Activated CD4-positive, alpha-beta T cell treated with anti-CD3 and anti-CD28 coated beads, Interleukin-2, amount 50 U/mL, for 16 hours (primary cell): ENCODE measurements at places on chromosomes 7 and 10.
A peak's percentile ranks its signal among the peaks of the same experiment; 100 is the strongest.

DNA sequence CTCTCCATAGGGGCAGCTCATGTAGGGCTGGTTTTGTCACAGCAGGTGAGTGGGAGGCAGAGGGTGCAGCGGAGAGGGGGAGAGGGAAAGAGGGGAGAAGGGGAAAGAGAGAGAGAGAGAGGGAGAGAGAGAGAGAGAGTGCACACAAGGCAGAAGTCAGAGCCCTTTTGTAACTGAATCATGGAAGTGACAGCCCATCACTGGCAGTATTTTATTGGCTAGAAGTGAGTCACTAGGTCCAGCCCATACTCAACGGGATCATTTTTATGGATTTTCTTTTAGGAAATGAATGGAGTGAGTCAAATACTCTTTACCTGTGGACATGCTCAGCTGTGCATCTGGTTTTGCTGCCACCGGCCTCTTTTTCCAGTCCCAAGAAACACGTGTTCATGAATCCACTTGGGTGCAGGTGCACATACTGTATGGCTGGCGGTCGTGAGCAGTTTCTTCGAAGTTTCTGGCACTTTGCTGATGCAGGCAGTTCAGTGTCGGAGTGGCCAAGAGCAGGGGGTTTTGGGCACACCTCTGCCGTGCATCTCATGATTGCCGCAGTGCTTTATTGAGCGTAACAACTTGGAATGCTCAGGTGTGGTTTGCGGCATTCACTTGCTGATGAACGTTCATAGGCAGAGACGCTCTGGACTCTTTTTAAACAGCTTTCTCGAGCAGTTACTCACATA is 40.3 kb downstream of the DOCK1 start:
- no peak for DNase-seq

DNA sequence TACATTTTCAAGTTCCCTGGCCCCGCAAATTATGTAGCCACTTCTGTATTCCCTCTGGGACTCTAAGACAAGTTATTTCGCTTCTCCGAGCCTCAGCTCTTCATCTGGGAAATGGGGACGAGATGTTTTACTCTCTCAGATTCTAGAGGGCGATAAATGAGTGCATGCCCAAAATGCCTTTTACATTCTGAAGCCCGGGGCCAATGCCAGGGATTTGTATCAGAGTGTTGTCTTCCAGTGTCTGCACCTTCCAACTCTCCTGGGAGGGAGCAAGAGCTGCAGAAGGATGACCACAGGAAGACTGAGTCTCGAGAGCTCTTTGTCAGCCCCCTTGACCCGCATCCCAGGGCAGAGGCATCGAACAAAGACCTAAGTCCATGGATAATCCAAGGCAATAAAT is 39.9 kb downstream of the BUB3 start:
- DNase-seq = no peak

- DNase-seq = no peak
These were observed 1077.1 kb downstream of the TYW1 start for GRCh38 chr7:68073701-68074100.

GRCh38 chr10:91298224-91298871 is 77.9 kb downstream of the PCGF5 start:
- peak; percentile 81 for DNase-seq

GRCh38 chr10:91924212-91925021 is 847 bp downstream of the BTAF1 start:
- DNase-seq = no peak

- DNase-seq = no peak
These were observed 5.9 kb upstream of the INSIG1 start for GRCh38 chr7:155291729-155292128.

GRCh38 chr10:131018886-131019500 is 292.5 kb downstream of the TCERG1L start:
- DNase-seq = no peak

GRCh38 chr7:78402096-78402495 is 603.5 kb downstream of the PHTF2 start:
- no peak for DNase-seq

DNA sequence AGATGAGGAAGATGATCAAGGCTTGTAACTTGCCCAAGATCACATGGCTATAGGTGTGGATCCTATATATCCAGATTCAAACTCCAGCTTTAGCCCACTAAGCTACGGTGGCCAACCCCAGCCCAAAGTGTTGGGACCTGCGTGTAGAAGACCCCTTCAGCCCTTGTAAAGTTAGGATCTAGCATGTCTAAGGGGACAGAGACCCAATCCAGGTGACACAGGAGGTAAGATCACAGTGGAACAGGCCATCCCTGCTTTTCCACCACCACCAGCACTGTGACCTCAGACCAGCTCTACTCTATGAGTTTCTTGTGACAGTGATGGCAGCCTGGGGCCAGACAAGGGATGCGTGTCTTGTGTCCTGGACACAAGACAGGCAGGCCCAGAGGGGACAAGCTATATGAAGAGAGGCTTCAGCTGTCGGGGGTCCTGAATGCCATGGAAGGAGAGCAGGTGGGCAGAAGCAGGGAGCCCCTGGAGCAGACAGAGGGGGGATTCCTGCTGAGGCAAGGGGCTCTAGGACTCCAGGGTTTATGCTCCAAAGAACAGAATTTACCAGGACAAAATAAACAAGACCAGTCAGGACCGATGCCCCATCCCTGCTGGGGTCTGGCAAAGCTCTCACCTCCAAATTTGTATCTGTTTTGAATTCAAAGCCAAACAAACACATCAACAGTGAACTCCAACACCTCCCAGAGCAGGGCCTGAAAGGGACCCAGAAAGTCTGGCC is 10.4 kb downstream of the GPRIN2 start:
- no peak for DNase-seq

DNA sequence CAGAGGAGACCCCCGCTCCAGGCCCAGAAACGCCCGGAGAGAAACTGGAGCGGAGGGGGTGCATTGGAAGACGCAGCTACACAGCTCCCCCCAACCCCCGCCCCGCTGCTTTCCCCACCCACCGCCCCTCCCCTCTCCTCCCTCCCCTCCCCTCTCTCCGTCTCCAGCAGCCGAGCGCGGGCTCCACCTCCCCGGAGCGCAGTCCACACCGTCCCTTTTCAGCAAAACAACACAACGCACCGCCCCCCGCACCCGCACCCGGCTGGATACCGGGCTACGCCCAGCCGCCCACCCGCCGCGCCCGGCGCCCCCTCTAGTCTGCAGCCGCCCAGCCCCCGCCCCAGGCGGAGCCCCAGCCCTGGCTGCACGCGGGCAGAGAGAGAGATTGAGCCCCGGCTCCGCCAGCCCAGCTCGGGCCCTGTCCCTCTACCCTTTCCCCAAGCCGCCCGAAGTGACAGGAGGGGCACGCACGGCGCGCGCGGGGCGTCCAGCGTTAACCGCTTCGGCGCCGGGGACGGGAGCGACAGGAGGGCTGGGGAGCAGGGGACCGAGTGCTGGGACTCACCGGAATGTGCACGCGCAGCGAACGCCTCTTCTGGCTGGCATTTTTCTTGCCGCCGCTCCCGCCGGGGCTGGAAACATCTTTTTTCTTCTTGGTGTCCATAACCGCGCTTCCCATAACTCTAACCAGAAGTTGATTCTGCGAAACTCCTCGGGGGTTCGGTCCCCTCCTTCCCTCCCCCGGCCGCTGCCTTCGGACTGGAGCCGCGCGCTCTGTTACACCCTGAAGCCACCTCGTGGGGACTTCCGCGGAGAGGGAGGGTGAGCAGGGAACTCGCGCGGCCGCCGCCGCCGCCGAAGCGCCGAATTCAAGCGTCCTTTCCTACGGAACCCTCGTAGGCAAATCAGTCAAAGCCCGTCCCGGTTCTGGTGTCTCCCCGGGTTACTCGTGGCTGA is 695 bp downstream of the PRKAG2 start:
- peak; percentile 56 for DNase-seq

- DNase-seq = no peak
These were observed 33.7 kb downstream of the RAB18 start for GRCh38 chr10:27537787-27538186.

DNA sequence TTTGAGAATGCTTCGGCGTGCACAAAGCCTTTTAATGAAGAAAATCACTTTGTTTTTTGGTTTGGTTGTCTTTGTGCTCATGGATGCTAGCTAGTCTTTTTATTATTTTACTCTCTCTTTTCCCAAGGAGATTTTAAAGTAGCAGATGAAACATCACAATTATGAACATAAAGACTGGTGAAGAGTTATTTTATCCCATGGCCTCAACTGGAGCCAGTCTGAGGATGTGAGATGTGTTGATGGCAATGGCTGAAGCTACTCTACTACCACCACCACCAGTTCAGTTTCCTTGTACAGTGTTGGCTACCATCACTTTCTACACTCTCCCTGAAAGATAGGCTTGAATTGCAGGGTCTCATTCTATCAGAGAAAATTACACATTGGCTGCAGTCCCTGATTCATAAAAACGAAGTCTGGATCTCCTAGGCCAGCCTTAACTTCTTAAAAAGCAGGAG is 494 bp upstream of the HERC4 start:
- no peak for DNase-seq

DNA sequence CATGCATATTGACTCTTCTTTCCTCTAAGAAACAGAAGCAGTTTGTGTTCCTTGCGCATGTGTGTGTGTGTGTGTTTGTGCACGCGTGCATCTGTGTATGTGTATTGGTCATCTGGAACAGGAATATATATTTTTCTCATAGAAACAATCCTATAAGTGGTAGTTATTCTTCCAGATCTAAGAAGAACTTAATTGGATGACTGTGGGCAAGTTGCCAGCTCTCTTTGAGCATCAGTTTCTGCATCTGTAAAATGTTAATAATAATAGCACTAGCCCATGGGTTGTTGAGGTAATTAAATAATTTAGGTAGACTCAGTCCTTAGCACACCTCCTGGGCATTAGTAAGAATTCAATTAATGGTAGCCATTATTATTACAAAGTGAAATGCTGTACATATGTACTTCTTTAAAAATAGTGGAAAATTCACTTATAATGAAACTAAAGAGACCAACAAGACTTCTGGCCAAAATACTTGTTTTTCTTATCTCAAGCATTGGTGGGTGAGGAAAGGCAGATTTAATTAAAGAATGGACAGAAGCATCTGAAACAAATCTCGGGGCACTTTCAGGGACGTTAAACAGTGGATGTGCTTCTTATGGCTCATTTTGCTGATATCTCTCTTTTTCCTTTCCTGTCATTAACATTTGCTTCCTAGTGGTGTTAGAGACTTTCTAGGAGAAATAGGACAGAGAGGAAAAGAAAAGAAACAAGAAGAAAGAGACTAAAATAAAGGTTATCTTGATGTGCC is 124.9 kb upstream of the HABP2 start:
- DNase-seq = no peak

DNA sequence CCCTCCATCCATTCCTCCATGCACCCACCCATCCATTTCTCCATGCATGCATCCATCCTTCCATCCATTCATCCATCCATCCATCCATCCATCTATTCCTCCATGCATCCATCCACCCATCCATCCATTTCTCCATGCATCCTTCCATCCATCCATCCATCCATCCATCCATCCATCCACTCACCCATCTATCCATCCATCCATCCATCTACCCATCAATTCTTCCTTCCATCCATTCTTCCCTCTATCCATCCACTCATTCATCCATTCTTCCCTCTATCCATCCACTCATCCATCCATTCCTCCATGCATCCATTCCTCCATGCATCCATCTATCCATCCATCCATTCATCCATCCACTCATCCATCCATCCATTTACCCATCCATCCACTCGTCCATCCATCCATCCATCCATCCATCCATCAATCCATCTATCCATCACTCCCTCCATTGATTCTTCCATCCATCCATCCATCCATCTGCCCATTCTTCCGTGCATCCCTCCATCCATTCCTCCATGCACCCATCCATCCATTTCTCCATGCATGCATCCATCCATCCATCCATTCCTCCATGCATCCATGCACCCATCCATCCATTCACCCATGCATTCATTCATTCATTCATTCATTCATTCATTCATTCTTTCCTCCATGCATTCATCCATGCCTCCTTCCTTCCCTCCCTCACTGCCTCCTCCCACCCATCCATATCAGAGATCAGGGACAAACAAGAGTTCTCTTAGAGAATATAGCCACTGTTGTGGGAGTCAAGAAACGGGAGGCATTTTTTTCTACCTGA is 22.2 kb downstream of the ELN start:
- DNase-seq = no peak

- DNase-seq = no peak
These were observed 10.4 kb downstream of the NXPH1 start for GRCh38 chr7:8443576-8444467.

- no peak for DNase-seq
These were observed 87.5 kb downstream of the ADK start for GRCh38 chr10:74238516-74238915.

GRCh38 chr10:102965311-102965851 is 47.3 kb downstream of the CNNM2 start:
- DNase-seq = no peak

DNA sequence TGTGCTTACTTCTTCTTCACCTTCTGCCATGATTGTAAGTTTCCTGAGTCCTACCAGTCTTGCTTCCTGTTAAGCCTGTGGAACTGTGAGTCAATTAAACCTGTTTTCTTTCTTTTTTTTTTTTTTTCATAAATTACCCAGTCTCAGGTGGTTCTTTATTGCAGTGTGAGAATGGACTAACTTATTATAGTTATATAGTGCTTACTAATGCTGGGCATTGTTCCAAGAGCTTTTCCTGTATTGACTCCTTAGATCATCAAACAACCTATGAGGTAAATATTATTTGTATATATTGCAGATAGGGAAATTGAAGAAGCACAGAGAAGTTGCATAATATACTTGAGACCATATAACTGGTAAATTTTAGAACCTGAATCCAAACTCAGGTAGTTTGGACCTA is 98.1 kb downstream of the MBL2 start:
- no peak for DNase-seq

DNA sequence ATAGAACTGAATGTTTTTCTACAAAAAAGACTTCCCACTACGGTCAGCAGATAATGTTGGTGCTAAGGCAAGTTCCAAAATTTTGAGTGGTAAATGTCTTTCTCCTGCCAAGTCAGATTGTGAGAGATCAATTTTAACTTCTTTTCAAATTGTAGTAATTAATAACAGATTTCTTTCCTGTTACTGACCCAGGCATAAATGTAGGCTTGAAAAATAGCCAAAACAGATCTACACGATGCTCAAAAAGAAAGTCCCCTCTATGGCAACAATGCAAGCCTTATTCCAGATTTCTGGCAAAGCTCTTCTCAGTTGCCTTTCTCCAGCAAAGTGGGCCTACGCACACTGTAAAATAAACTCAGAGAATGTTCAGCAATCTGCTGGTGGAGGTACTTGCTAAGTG is 641.0 kb upstream of the NRP1 start:
- DNase-seq = no peak

- no peak for DNase-seq
These were observed 36.2 kb downstream of the NOLC1 start for GRCh38 chr10:102188298-102188940.

DNA sequence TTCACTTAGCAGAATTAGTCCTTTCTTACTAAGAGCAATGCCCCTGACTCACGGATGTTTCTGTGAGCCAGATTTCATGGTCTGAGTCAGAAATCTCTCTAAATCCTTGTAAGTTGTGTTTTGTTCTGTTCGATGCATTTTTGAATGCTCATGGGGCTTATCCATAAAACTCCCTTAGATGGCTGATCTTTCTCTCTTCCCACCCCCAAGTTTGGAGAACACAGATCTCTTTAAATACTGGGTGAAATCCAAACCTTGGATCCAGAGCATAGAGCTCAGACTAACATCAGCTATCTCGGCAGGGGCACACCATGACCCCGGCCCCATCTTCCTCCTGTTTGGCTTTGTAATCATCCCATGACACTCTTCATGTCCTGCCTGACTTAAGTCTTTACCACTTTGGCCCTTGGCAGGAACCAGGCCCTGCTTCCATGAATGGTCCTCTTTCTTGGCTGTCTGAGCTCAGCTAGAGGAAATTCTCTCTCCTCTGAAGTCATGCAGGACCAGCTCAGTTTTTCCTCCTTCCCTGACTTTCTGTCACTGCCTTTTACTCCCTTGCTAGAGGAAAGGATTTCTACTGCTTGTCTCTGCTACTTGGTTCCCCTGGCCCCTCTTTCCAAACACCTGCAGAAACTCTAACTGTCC is 120.4 kb upstream of the RAB11FIP2 start:
- DNase-seq = no peak
